NCI-H82 (cell line): ENCODE measurements at places on chromosomes 12 and 14.

DNA sequence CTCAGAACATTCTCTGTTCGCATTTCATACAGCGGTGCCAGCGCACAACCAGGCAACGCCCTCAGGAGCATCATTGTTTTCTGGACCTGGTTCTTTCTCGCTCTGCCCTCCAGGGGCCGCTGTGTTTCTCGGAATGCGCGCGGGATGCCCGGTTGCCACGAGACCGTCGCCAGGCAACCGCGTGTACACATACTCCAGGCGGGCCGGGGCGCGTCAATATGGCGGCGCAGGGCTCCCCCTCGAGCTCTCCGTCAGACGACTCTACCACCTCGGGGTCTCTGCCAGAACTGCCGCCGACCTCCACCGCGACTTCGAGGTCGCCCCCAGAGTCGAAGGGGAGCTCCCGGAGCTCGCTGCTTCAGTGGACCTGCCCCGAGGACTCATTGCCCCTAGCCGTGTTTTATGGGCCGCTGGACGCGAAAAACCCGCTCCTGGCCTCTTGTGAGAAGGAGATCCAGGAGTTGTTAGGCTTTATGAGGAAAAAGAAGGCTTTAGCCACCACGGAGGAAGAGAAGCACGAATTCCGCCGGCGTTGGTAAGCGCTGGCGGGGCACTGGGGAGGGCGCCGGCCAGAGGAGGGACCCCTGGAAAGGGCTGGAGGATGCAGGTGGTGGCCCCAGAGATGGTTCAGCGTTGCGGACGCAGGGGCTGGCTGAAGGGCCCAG is at the start of gene CFAP54:
Gene CFAP54, plus strand, starts transcription at position 186 of the 665 bp plus-strand sequence. Its CDS starts 33 bp downstream, at position 219.
- peak; percentile 95 for DNase-seq

DNA sequence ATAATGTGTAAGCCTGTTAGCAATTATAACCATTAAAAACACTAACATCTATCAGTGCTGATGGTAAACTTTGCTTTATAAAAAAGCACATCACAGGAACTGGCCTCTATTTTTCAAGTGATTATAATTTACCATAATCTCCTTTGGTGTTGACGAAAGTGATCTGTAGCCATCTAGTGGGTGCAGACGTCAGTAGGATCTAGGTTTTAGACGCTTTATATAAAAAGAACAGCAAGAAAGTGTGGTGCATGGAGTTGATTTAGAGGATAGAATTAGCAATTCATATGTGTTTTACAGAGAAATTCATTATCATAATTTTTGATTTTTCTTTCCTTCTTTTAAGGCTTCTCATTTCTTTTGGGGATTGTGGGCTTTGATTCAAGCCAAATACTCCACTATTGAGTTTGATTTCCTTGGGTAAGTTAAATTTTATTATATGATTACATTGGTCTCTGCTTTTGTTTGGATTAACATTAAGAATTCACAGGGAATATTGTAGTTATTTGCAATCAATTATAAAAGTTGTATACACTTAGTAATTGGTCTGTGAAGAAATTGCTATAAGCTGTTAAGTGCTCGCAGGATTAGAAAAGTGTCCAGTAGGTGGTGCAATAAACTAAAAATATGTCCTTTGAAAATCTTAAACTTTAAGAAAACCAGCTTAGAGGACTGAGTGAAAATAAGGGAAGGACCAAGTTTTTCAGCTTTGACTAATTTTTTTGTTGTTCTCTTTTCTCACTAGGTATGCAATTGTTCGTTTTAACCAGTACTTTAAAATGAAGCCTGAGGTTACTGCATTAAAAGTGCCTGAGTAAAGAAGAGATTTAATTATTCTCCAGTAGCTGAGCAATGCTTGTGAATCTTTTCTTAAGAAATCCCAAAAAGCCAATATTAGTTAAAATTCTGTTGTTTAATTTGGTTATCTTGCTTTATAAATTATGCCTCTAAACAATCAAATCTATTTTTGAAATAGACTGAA is 59.5 kb downstream of the ETNK1 start:
- DNase-seq: peak; percentile 58

- no peak for DNase-seq
Observed at GRCh38 chr12:88299567-88300101, 157.5 kb downstream of the TMTC3 start.

GRCh38 chr12:52347016-52347415 is 20.3 kb downstream of the KRT85 start:
- DNase-seq: no peak

GRCh38 chr14:106378191-106378590 is 851.8 kb downstream of the TMEM121 start:
- no peak for DNase-seq
